ENCODE measurements at places on chromosomes 3 and 15. TPM values are rescaled to one million over a fixed set of nuclear protein-coding genes. Genes with fewer than 3 reads are reported as not detected.

Gene CPNE9
- total RNA-seq, result not detected

Gene HDGFL3
- total RNA-seq, result 20.0 TPM

Gene SERF2
- total RNA-seq, result 1,868 TPM

Gene SMAD6
- total RNA-seq, result 43.7 TPM

Gene C3orf22
- total RNA-seq, result not detected

Gene PAK6
- not detected for total RNA-seq

Gene ARNT2
- total RNA-seq, result 6.9 TPM

Data from cardiac ventricle fibroblast (primary cell).